T follicular helper cell (primary cell): ENCODE measurements at places on chromosomes 4 and X.

GRCh38 chr4:48439988-48440387, 43.2 kb upstream of the SLC10A4 start:
- no peak for DNase-seq

- DNase-seq, result no peak
These were observed 591.7 kb downstream of the CCSER1 start for GRCh38 chr4:90718931-90719330.

- DNase-seq, result no peak
These were observed 2024.0 kb downstream of the PCDH7 start for GRCh38 chr4:32744211-32744610.

GRCh38 chr4:150209140-150209829, 131.0 kb downstream of the DCLK2 start:
- no peak for DNase-seq
